ENCODE measurements at places on chromosomes 11 and 22.
A peak's percentile ranks its signal among the peaks of the same experiment; 100 is the strongest.

DNA sequence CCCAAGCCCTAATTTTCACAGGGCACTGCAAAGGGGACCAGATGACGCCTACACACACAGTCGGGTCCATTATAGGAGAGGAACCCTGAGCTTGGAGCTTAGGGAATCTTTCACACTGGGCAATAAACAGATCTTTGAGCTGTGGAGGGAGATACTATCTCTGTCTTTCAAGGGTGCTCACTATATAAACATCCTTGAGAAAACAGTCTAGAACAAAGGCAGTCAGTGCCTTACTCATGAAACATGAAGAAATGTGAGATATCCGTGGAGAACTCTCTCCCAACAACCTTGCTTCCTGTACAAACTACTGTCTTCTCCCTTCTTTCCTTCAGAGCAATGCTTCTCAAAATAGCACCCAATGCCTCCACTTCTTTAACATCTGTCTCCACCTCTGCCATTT lies 109.0 kb upstream of the APOA1 start:
- no peak for DNase-seq

GRCh38 chr22:35622191-35622913 lies 5.2 kb upstream of the MB start:
- DNase-seq = no peak

DNA sequence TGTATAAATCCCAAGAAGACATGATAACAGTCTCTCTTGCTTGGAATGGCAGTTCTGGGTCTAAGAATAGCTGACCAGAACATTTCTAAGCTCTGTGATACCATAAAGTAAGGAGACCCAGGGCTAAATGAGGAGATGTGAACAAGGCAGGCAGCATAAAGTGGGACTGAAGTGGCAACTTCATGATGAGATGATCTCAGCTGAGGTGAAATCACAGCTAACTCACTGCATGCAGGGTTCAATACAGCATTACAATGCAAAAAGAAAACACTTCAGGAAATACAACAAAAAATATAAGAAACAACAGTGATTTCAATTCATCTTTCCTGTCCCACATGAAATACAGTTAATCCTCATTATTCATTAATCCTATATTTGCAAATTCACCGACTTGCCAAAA lies 44.6 kb downstream of the MRE11 start:
- no peak for DNase-seq

- no peak for DNase-seq
Observed at GRCh38 chr11:79050786-79051185, 390.0 kb downstream of the TENM4 start.

GRCh38 chr22:20436768-20437612 lies 635 bp downstream of the SCARF2 start:
- no peak for DNase-seq

GRCh38 chr11:134532131-134532920 lies 120.3 kb upstream of the B3GAT1 start:
- DNase-seq = no peak

- peak; percentile 67 for DNase-seq
Observed at GRCh38 chr22:50244420-50245213, at the start of gene TUBGCP6. Gene TUBGCP6, minus strand, starts transcription at chr22:50245023. Its CDS starts 564 bp downstream, at chr22:50244459.

DNA sequence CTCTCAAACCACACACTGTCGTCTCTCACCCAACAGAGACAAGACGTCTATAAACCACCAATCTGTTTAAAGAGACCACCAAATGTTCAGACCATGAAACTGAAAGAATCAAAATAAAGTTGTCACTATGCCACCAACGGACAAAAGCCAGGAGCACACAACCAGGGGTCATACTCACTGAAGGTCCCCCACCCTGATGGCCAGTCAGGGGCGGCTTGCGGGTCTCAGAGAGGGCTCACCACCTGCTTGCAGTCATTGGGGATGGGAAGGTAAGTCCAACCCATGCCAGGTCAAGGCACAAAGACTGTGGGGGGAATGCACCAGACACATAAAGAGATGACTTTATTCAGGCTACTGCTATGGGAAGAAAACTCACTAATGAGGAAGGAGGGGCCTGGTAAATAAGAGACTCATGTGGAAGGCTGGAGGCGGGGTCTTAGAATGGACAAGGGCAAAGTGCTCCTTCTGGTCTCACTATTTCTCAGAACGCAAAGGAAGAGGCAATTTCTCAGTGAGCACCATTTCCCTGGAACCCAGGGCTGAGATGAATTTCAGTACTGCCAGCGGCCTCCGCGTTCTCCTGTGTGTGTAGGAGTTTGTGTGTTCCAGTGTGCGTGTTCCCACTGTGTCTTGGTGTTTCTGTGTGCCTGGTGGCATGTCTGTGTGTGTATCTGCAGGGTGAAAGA lies 17.3 kb downstream of the SCARF2 start:
- no peak for DNase-seq

- DNase-seq = no peak
Observed at GRCh38 chr11:101407324-101407723, 176.5 kb downstream of the TRPC6 start.

- no peak for DNase-seq
Observed at GRCh38 chr22:27219036-27219435, 561.6 kb downstream of the MIAT start.

GRCh38 chr22:29854432-29854831 lies 16.4 kb upstream of the ASCC2 start:
- DNase-seq = no peak

- no peak for DNase-seq
Observed at GRCh38 chr11:122175306-122175705, 59.3 kb upstream of the BLID start.

GRCh38 chr22:26892166-26893041 lies 235.0 kb downstream of the MIAT start:
- no peak for DNase-seq

GRCh38 chr11:130156108-130157022 lies 3.2 kb upstream of the ST14 start:
- DNase-seq = no peak

DNA sequence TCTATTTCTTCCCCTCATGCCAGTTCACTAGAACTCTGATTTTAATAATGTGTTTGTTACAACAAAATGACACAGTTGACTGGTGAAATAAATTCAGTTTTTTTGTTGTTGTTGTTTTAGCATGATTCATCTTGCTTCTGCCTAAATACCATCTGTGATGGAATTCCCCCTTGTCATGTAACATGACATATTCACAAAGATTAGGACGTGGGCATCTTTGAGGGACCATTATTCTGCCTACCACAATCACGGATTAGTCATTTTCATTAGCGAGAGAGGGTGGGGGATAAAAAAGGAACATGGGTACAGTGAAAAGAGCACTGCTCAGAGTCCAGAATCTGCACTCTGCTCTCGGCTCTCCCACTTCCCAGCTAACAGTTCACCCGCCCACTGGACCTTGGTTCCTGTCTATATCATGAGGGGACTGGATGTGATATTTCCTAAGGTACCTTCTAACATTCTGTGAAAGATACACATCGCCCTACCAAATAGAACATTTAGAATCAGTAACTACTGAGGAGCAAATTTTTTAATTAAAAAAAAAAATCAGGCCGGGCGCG lies 11.3 kb downstream of the HTATIP2 start:
- no peak for DNase-seq

DNA sequence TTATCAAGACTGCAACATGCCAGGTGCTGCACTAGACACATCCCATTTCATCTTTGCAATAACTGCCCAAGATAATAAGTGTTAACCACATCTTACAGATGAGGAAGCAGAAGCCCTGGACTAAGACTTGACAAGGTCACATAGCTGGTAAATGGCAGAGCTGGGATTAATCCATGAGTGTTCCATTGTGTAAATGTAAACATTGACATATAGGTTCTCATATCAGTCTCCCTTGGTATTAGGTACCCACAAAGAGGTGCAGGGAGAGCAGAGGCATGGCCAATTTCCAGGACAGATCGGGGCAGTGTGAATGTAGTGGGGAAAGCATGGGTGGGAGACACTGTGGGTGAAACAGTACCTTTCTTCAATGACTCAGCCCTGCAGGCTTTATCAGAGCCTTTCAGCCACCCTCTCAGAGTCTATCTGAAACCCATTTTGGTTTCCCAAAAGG lies 17.9 kb downstream of the MICAL2 start:
- no peak for DNase-seq

DNA sequence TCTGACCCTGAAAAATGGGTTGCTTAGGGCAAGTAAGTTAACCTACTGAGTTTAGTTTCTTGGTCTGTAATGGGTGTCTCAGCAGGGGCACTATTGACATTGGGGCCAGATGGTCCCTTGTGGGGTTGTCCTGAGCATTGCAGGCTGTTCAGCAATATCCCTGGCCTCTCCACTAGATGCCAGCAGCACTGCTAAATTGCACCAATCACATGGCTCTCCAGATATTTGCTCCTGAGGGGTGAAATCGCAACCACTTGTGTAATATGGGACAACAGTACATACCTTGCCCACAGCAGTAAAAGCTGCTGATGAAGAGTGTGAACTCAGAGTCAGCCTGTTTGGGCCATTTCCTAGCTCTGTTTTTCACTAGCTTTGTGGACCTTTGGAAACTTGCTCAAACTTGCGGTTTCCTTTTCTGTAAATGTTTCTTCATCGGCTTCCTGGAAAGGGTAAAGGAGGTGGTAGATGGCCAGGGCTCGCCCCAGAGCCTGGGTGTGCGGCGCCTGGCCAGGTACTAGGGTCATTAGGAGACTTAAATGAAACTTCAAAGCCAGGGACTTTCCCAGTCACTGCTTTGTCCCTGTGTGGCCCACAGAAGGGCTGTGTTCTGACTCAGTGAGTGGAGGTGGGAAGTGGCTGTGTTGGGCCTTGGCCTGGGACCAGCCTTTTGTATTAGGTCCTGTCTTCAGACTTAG lies 13.0 kb downstream of the NCF4 start:
- DNase-seq = peak; percentile 60

DNA sequence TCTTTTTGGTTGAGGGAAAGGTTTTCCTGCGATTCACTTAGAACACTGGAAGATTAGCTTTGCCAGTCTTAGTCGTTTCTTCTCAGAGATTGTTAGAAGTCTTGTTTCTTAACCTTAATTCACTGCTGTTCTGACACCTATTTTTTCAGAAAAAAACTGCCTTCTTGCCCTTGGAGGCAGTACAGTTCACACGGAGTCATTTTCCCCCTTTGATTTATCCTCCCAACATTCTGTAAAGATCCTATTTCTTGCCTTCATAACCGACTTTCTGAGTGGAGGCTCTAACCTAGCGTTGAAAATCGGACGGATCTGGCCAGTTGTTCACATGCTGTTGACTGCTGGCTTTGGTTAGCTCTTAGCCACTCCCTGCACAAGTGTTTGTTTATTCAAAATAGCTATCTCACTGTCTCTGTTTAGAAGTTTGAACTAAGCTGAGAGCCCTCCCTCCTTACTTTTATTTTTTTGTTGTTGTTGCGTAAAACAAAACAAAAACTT lies 737 bp downstream of the BCL2L13 start:
- DNase-seq = no peak

GRCh38 chr22:48866906-48867681 lies 960.6 kb downstream of the BRD1 start:
- no peak for DNase-seq

DNA sequence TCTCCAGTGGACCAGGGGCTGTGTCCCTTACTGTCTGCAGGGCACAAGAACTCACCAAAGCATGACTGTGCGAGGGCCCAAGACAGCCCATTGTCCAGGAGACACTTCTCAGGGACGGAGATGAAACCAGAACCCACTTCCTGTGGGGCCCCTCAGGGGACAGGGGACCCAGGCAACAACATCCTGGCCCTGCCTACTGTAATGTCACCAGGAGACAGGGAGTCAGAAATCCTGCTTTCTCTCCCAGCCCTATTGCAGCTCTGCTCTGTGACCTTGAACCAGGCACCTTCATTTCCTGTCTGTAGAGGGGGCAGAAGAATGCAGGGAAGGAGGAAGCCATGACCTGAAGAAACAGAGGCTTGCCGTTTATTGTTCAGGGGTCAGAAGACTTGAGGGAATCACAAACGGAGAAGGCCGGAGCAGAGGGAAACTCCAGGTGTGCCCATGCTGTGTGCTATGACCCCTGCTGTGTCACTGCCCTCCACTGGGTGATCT lies 98.0 kb downstream of the NAT10 start:
- DNase-seq = no peak

- no peak for DNase-seq
Observed at GRCh38 chr11:12051287-12051662, 42.8 kb upstream of the DKK3 start.

DNA sequence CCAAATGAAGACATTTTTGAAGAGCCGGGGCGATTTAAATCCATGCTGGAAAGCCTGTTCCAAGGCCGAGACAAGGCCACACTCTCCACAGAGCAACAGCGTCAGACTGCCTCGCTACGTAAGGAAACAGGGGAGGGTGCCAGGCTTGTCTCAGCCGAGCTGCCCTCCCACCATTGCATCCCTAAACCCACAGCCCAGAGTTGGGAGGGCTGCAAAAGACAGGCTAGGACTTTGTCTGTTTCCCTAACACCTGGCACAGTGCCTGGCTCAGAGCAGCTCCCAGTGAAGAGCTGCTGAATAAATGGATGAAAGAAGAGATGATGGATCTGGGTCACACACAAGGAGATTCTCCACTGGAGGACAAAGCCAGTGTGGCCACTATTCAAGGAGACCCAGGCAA lies 51.3 kb upstream of the SCUBE2 start:
- no peak for DNase-seq

- DNase-seq = no peak
Observed at GRCh38 chr22:17675584-17675983, 37.0 kb downstream of the BCL2L13 start.

- DNase-seq = no peak
Observed at GRCh38 chr11:45918331-45918941, 759 bp upstream of the PEX16 start.

GRCh38 chr11:111635706-111636045 lies 33.4 kb downstream of the SIK2 start:
- DNase-seq = no peak

GRCh38 chr22:31732089-31732829 lies 17.7 kb downstream of the PRR14L start:
- DNase-seq = no peak

GRCh38 chr11:125948278-125949051 lies 2.6 kb downstream of the VSIG10L2 start:
- no peak for DNase-seq

- no peak for DNase-seq
Observed at GRCh38 chr22:24006207-24006913, 1.1 kb upstream of the GSTT4 start.

DNA sequence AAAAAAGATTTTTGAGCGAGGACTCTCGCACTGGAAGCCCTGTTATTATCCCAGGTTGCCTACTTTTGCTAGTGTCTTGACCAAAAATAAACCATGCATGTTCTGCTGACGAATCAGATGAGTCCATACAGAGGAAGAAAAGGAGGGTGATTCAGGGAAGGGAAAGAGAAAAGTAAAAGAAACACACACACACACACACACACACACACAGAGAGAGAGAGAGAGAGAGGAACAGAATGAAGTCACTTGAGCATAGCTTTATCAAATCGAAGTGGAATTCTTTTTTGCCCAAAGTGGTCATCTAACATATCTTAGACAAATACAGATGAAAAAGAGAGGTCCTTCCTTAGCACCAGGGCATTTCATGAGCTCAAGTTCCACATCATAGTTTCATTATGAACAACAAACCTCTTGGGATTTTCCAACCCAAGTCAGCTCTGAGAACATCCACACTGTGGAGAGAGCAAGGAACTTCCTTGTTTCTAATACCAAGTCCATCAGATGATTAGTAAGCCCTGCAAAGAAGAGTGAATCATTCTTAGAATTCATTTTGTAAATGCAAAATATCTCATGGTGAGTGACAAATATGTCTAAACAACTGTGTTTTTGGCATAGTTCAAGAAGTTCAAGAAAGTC lies 7.7 kb upstream of the MMP12 start:
- DNase-seq = peak; percentile 12

- DNase-seq = no peak
Observed at GRCh38 chr11:68722143-68722542, 29.2 kb downstream of the TESMIN start.

Data from GM12864 (cell line).